Thoracic aorta (tissue), 2 donors: ENCODE measurements at places on chromosomes 11 and 22. TPM values are rescaled to one million over a fixed set of nuclear protein-coding genes. Genes with fewer than 3 reads are reported as not detected.

DERL3 gene
- total RNA-seq, result 3.0 TPM

GLB1L3 gene
- not detected for total RNA-seq

CBX7 gene
- 170 TPM for total RNA-seq

LRRN4CL gene
- total RNA-seq, result 22.5 TPM

GAL3ST3 gene
- total RNA-seq, result not detected

EXPH5 gene
- 1.9 TPM for total RNA-seq

C11orf16 gene
- total RNA-seq, result not detected

MISFA gene
- total RNA-seq, result 17.3 TPM

ELP4 gene
- 16.9 TPM for total RNA-seq

GRCh38 chr11:83294208-83294607 lies 8.0 kb upstream of the CCDC90B start:
- DNase-seq, result no peak

DNA sequence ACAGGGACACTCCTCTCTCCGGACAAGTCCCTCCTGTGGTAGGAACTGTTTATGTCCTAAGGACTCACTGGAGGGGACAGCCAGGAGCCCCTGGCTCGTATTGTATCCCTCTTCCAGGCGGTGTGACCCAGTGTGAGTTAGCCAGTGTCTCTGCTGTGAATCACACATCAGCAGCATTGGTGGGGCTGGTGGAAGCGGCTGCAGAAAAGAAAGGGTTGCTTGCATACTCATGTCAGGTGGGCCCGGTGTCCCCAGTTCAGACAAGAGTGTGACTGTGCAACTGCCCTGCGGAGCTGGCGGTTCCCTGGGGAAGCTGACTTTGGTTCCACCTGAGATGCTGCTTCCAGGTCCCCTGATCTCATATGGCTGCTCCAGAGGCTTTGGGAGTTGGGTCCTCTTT lies 99.4 kb downstream of the ZBTB16 start:
- DNase-seq, result no peak

DNA sequence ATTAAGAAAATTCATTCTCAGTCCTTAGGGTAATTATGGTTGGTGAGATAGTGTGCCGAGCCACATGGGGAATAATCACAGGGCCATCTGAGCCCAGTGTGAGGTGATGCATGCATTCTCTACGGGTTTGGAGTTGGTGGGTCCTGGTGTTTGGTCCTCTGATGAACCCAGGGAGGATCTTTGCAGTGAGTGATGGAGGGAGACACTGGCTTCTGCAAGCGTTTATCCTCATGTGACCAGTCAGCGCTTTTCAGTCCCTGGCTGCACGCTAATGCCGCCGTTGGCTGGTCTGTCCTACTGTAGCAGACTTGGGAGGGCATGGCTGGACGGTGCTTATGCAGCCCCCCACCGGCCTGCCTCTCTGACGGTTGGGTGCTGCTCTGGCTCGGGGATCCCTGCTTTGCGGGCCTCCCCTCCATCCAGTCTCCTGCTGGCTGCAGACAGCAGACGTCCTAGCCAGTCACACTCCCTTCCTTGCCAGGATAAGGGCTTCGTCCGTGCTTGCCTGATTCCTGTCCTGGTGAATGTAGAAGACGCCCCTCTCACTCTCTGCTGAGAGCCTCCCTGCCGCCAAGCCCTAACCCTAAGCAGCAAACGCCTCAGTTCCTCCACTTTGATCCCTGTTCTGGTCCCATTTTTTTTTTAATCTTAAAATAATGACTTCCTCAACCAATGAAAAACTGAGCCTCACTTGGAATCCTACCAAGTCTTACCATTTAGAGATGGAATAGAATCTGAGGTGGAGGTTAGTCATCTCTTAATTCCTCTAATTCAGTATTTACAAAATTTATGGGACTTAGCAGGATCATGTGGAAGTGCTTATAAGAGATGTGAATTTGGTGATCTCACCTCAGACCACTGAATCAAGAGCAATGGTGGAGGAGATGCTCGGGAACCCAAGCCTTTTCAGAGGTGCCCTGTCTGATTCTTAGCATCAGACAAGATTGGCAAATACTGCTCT lies 143.7 kb upstream of the SORL1-AS1 start:
- DNase-seq, result no peak

DNA sequence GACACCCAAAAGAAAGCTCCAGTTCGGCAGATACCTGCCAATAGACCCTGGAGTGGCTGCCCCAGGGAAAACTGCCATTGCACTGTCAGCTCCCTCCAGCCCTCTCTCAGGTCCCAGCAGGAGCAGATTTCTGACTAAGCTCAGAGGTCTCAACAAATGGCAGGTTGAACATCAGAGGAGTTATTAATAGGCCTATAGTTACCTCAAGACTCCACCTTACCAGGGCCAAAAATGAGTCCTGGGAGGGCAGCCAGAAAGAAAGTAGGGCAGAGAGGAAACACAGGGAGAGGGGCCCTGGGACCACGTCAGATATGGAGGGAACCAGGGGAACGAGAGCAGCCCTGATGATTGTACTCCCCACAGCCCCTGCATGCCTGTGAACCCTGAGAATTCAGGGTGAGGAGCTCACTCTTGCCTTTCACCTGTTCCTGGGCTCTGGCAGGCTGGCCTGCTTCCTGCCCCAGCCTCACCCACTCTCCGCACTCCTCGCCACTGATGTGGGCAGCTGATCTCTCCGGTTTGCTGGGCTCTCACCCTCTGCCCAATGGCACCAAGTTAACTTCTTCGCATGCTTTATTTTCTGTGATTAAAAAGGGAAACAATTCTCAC lies 4.3 kb upstream of the RGL4 start:
- DNase-seq, result no peak

GRCh38 chr22:19430890-19431541 lies 517 bp downstream of the HIRA start:
- no peak for DNase-seq

DNA sequence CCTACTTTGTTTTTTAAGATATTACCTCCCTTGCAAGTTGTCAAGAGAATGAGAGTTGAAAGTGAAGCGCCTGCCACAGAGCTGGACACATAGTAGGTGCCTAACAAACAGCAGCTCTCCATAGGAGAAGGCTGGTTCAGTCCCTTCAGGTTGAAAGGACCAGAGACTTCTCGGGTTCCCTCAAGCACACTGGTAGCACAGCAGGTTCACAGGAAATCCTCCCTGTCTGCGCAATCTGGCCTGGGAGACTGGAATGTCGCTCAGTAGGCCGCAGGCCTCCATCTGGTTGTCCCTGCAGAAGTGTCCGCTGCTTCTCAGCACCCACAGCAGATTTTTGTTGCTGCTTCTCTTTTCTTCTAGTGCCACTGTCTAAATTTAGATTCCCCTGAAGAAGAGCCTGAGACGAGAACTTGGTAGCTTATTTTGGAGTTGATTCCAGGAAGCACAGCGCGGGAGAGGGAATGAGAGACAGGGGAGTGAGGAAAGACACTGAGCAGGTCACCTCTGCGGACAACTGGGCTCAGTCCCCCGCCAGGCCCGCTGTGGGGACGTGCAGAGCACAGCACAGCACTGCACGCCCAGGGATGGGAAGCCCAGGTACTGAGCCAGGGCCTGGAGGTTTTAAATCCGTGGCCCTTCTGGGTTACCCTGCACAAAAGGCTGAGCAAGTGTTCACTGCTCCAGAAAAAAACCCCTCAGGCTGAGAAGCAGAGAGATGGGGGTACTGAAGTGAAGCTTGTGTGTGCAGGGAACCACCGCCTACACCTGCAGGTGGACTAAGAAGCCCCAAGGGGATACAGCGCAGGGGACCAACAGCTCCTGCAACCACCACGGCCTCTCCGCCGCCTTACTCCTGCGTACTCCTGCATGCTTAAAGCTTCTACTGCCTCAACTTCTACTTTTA lies 31.6 kb downstream of the RBX1 start:
- DNase-seq, result no peak

DNA sequence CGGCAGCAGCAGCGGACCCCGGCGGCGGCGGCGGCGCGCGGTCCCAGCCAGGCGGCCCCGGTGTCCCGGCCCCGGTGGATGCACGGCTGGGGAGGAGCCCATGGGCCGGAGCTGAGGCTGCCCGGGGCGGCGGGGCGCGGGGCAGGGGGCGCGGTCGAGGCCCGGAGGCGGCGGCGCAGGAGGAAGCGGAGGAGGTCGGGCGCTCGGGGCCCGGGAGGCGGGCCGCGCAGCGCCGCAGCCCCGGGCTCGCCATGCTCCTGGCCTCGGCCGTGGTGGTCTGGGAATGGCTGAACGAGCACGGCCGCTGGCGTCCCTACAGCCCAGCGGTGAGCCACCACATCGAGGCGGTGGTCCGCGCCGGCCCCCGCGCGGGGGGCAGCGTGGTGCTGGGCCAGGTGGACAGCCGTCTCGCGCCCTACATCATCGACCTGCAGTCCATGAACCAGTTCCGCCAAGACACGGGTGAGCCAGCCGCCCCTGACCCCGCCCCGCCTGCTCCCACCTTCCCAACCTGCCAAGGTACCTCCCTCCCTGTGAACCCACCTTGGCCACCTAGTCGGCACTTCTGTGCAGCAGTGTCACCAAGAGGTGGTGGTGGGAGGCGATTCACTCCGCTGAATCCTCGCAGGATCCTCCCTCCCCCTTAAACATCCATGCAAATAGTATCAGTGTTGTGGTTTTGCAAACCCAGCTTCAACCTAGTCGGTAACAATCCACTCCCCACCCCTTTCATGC lies 580 bp downstream of the DTX4 start:
- no peak for DNase-seq

DNA sequence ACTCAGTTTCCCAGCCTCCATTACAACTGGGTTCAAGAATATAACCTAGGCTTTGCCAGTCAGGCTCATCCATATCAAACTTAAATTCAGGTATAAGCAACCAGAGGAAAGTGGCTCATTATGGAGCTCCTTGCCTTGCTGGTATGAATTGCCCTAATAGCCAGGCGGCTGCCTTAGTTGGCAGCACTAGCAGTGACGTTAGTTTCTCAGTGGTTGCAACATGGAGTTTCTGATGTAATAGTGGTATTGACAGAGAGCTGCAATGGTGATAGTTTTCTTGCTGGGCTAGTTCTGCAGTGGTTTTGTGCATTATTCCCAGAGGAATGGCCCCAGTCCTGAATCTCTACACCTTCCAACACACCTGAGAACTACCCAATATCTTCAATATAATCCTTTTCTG lies 3.8 kb upstream of the TMEM123 start:
- DNase-seq, result no peak

GRCh38 chr11:441043-441417 lies 781 bp downstream of the ANO9 start:
- DNase-seq, result no peak

DNA sequence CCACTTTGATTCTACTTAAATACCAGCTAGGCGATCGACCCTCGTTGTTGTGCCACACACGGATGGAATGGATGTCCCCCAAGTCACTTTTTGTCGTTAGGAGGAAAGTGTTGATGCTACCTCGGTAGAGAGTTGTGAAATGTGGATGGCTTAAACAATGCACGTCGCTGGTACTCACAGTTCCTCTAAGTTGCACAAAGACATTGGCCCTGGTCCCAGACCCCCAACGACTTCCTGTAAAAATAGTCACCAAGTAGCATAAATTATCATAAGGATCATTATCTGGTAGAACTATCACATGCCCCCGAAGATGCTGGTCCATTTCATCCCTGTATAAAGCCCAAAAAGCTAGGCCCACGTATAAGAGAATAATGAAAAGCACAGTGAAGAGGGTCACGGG lies 3.8 kb downstream of the PKDREJ start:
- no peak for DNase-seq

DNA sequence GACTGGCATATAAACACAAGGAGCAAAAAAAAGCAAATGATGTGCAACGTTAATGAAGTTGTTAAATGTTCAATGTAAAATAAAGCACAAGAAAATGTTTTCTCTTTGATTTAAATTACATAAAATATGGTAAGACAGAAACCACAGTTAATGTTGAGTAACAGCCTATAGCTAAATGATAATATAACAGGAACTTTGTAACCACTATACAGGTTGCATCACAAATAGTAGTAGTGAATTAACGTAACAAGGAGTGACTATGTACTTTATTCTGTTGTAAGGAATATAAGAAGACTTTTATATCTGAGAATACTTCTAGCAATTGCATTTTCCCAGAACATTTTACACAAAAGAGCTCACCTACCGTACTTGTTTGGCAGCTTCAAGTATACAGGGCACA lies 16.9 kb downstream of the SAAL1 start:
- no peak for DNase-seq

DNA sequence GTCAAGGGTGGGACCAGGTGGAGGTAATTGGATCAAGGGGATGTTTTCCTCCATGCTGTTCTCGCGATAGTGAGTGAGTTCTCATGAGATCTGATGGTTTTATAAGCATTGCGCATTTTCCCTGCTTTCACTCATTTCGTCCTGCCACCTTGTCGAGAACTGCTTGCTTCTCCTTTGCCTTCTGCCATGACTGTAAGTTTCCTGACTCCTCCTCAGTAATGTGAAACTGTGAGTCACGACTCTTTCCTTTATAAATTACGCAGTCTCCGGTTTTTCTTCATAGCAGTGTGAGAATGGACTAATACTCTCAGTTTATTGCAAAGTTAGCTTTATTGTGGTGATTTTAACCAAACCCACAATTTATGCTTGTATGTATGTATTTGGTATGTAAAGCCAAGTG lies 878.5 kb upstream of the ANO3 start:
- no peak for DNase-seq

GRCh38 chr22:36713436-36713835 lies 9.9 kb upstream of the CACNG2 start:
- DNase-seq, result no peak

DNA sequence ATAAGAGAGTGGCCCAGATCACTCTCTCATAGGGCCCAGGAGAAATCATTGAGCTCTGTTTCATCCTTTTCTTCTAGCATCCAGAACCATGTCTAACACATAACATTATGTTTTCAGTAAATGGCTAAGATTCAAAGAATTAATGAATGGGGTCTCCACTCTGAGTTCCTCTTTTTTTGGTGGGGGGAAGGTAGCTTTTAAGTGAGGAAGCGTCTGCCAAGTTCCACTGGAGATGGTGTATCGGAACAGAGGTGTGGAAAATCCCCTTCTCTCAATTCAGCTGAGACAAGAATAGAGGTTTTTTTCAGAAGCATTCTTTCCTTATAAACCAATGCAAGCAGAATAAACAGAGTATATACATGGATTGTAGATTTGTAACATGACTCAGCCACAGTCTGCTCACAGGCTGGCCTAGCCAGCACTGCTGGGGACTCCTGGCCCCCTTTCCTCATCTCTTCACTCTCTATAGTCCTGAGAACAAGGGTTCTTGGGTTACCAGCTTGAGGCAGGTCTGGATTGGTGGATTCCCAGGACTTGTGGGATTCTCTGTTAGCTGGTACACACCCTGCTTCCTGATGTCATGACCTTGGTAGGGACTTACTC lies 97.2 kb downstream of the TRAF6 start:
- DNase-seq, result no peak
